Central memory CD8-positive, alpha-beta T cell (primary cell): ENCODE measurements at places on chromosomes 4 and X.

GRCh38 chrX:29652484-29652883 lies 562.9 kb upstream of the MAGEB2 start:
- H3K4me3 ChIP-seq, result no peak overlapping the region
- H3K36me3 ChIP-seq, result no peaks in the 10 kb centered on the region
- no peak for DNase-seq
- no peak overlapping the region for H3K27ac ChIP-seq

- no peaks in the 10 kb centered on the region for H3K4me1 ChIP-seq
- no peak overlapping the region for H3K4me3 ChIP-seq
- no peak overlapping the region for H3K27ac ChIP-seq
Measured at GRCh38 chrX:17882680-17883079, 21.6 kb upstream of the RAI2 start.

GRCh38 chrX:40227125-40227524 lies 129.4 kb upstream of the BCOR start:
- no peaks in the 10 kb centered on the region for H3K27me3 ChIP-seq
- H3K4me1 ChIP-seq, result no peaks in the 10 kb centered on the region
- H3K27ac ChIP-seq, result no peak overlapping the region
- no peak overlapping the region for H3K4me3 ChIP-seq

- no peaks in the 10 kb centered on the region for H3K4me1 ChIP-seq
- no peaks in the 10 kb centered on the region for H3K36me3 ChIP-seq
- no peak overlapping the region for H3K4me3 ChIP-seq
- H3K27ac ChIP-seq, result no peak overlapping the region
Measured at GRCh38 chr4:73859614-73860088, 6.6 kb downstream of the PF4V1 start.

GRCh38 chr4:131459430-131460101 lies 1689.5 kb upstream of the PCDH10 start:
- no peak overlapping the region for H3K4me3 ChIP-seq
- no peak overlapping the region for H3K27ac ChIP-seq
- H3K36me3 ChIP-seq, result no peaks in the 10 kb centered on the region
- DNase-seq, result no peak
- no peaks in the 10 kb centered on the region for H3K4me1 ChIP-seq

GRCh38 chr4:6275898-6276806 lies 6.5 kb downstream of the WFS1 start:
- peaks cover 6% of the 10 kb centered on the region for H3K4me1 ChIP-seq
- H3K36me3 ChIP-seq, result peaks cover 4% of the 10 kb centered on the region
- no peak for DNase-seq
- H3K27me3 ChIP-seq, result no peaks in the 10 kb centered on the region
- no peak overlapping the region for H3K27ac ChIP-seq

DNA sequence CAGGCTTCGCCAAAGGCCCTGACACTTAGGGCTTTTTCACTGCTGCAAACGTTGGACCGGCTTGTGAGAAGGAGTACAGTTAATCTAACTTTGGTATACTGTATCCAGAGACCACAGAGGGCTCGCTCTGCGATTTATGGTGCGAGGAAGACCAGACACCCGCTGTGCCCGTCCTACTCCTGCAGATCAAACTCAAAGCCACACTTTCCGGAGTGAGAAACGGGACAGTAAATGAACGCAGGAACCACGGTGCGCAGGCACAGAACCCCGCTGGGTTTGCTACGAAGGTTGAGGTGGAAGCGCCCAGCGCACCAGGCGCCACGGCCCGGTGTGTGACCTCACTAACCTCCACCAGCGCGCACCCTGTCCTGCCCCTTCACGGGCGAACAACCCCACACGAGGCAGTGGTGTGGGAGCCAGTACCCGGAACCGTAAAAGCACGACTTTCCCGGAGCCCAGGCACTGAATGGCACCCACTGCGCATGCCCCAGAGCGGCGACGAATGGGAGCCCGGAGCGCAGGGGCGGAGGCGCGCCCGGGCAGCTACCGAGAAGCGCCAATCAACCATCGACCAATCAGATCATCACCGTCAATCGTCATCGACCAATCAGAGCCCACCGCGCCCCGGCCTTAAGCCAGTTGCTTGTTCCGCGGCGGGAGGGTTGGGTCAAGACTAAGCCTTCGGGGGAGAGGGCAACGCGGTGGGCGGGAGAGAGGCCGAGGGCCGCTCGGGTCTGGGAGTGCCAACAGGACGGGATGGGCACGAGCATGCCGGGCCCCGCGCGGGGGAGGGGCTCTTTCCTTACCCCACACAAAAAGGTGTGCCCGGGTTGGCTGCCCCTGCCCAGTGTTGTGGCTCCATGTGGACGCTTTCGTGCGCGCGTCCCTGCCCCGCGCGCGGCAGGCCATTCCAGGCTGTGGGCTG lies 21.3 kb upstream of the WDR45 start:
- H3K36me3 ChIP-seq, result peaks cover 10% of the 10 kb centered on the region
- H3K4me1 ChIP-seq, result peaks cover 8% of the 10 kb centered on the region
- peak; percentile 70 for DNase-seq
- H3K27me3 ChIP-seq, result no peaks in the 10 kb centered on the region
- H3K4me3 ChIP-seq, result peak overlapping the region; percentile 79

- H3K27me3 ChIP-seq, result peaks cover 3% of the 10 kb centered on the region
- no peak for DNase-seq
- H3K4me1 ChIP-seq, result no peaks in the 10 kb centered on the region
- H3K4me3 ChIP-seq, result no peak overlapping the region
- no peaks in the 10 kb centered on the region for H3K36me3 ChIP-seq
Measured at GRCh38 chr4:6728320-6729029, 12.5 kb downstream of the BLOC1S4 start.

DNA sequence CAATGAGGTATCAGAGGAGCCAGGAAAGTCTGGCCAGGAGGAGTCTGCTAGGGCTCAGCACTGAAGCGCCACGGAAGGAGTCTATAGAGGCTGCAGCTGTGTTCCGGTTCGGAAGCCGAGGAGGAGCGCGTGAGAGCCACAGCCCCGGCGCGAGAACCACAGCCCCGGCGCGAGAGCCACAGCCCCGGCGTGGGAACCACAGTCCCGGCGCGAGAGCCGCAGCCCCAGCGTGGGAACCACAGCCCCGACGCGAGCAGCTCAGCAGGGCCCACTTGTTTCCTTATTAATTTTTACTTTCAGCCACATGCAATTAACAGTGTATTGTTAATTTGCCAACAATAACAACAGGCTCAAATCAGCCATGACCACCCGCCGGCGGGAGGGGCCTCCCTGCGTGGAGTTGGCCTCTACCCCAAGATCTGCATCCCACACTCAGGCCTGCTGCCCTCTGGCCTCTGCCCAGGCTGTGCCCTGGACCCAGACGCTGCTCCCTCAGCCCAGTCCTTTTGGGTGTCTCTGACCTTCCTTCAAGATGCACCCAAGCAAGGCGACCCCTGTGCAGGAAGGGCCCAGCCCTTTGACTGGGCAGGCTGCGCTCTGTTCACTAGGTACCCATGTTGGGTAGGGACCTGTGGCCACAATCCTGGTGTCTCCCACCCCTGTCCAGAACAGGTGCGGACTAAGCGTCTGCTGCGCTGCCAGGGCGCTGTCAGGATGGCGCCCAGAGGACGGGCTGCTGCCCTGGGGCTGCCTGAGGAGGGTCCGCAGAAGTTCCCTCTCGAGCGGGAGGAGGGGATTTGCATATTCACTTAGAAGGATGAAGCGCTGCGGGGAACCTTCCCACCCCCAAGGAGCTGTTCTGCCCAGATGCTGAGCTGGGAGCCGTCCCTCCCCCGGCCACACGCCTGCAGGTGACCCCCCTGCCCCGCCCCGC lies 113.8 kb downstream of the ADRA2C start:
- H3K27ac ChIP-seq, result peak overlapping the region; percentile 88
- peaks cover 80% of the 10 kb centered on the region for H3K27me3 ChIP-seq
- peak; percentile 60 for DNase-seq
- peak overlapping the region; percentile 60 for H3K4me3 ChIP-seq
- peaks cover 32% of the 10 kb centered on the region for H3K4me1 ChIP-seq

- peaks cover 28% of the 10 kb centered on the region for H3K27me3 ChIP-seq
- H3K36me3 ChIP-seq, result no peaks in the 10 kb centered on the region
- no peak for DNase-seq
- H3K4me3 ChIP-seq, result no peak overlapping the region
- no peak overlapping the region for H3K27ac ChIP-seq
Measured at GRCh38 chr4:165403637-165404036, 24.8 kb downstream of the CPE start.

DNA sequence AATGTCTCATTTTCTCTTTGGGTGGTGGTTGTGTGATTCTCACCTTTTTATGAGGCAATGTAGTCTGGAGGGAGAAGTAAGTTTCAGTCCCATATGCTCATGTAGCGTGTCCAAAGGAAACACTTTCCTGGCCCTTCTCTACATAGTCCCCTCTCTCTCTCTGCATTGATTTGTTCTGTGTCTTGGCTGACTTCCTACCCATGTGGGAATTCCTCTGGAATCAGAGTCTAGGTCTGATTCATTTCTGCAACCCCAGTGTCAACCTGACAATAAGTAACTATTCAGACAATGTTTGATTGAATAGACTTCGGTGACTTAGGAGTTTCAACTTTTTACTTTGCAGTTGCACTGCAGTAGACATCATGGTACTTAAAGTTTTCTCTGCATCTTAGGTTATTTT lies 2.7 kb upstream of the ALAS2 start:
- H3K4me3 ChIP-seq, result no peak overlapping the region
- no peaks in the 10 kb centered on the region for H3K4me1 ChIP-seq
- no peak overlapping the region for H3K27ac ChIP-seq
- no peaks in the 10 kb centered on the region for H3K36me3 ChIP-seq
- DNase-seq, result no peak

GRCh38 chrX:24748196-24748595 lies 54.5 kb downstream of the POLA1 start:
- H3K4me1 ChIP-seq, result no peaks in the 10 kb centered on the region
- no peak for DNase-seq
- H3K36me3 ChIP-seq, result peaks cover 6% of the 10 kb centered on the region
- H3K27me3 ChIP-seq, result no peaks in the 10 kb centered on the region
- no peak overlapping the region for H3K27ac ChIP-seq

- H3K36me3 ChIP-seq, result peaks cover 24% of the 10 kb centered on the region
- peak; percentile 30 for DNase-seq
- H3K27me3 ChIP-seq, result peaks cover 12% of the 10 kb centered on the region
- H3K27ac ChIP-seq, result peak overlapping the region; percentile 93
- H3K4me1 ChIP-seq, result peaks cover 30% of the 10 kb centered on the region
Measured at GRCh38 chr4:55947912-55948725, 626 bp upstream of the CEP135 start.

GRCh38 chrX:36950495-36951253 lies 57.5 kb upstream of the FAM47C start:
- H3K4me3 ChIP-seq, result no peak overlapping the region
- H3K27ac ChIP-seq, result no peak overlapping the region
- no peaks in the 10 kb centered on the region for H3K36me3 ChIP-seq
